LoVo (cell line): ENCODE measurements at places on chromosomes 16 and 17.

DNA sequence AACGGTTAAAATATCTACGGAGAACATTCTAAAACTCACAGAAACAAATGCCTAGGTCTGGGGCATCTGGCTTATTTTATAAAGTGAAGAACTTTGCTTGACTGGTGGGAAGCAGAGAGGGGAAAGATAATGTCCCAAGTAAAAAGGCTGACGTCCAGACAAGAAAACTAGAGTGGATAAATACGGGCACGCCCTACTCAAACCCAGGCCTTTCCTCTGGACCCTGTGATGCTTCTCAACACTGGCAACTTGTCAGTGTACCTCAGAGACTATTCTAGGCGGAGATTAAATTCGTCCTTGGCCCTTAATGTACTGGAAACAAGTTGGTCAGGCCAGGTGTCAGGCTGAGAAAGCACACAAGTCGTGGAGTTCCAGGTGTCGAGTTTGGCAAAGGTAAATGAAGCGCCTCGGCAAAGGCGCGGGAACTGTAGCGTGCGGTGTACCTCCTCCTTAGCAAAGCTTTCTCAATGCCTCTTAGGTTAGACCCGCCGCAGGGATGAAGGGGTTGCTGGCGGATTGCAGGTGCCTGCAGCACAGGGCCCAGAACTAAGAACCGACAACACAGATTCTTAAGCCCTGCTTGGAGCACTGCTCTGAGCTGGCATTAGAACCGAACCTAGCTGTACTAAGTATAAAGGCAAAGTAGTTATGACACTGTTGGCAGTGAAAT, 668 bp upstream of the UNK start:
- DNase-seq = no peak

DNA sequence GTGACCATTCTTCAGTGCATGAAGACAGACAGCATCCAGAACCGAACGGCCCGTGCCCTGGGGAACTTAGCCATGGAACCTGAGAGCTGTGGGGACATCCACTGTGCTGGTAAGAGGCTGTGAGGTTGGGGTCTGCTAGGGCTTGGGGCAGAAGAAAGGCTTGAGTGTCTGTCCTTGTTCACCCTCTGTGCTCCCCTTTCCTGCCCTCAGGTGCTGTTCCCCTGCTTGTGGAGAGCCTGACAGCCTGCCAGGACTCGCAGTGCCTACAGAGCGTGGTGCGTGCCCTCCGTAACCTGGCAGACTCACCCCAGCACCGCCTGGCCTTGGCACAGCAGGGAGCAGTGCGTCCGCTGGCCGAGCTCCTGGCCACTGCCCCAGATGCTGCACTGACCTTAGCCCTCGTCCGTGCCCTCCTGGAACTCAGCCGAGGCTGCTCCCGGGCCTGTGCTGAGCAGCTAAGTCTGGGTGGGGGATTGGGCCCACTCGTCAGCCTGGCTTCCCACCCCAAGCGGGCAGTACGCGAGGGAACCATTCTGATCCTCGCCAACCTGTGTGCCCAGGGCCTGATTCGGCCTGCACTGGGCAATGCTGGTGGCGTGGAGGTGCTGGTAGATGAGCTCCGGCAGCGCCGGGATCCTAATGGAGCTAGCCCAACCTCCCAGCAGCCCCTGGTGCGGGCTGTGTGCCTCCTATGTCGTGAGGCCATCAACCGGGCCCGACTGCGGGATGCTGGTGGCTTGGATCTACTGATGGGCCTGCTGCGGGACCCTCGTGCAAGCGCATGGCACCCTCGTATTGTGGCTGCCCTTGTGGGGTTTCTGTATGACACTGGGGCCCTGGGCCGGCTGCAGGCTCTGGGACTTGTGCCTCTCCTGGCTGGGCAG, 2.9 kb downstream of the ARMC5 start:
- no peak for DNase-seq

DNA sequence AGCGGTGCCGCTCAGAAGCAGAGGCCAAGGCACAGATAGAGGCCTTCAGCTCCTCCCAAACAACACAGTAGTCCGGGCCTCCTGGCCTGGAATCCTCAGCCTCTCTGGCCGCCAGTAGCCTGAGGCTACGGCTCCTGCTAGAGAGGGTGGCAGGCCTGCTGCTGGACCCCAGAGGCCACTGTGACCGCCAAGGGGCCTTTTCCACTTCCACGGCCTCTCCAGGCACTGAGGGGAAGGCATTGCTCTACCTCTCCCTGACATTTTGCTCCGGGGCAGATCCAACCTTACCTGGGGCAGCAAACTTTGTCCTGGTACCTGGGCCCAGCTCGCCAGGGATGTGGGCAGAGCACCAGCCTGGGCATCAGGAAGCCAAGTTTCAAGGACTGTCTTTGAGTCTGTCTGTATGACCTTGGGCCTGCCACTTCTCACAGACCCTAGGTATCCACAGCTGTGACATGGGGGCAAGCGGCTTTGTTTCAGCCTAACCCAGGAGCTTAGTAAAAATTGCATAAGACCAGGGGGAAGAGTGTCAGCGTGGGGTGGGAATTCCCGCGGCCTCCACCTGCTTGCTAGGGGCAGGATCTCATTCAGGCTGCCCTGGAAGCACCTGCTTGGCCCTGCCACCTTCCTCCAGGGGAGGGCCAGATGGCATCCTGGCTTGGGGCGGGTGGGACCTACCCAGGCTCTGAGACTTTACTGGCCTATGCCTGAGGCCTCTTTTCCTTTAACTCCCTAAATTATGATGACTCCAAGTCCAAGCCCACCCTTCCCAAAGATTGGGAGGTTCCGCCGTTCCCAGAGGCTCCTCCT, 33.2 kb downstream of the ADGRG5 start:
- DNase-seq = no peak

DNA sequence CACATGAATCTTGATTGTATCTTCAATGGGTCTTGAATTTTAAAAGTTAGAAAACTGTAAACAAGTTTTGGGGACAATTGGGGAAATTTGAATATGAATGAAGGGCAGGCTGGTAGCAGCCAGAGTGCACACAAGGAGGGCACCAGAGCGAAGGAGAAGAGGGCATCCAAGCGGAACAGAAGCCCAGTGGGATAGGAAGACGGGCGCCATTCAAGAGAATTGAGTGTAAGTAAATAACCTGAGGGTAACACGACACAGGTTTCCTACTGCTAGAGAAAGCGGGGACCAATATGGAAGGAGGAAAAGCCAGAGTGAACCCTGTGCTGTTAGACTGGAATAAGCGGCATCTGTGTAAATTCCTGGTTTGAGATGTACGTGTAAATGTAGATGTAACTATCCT, 115.1 kb upstream of the CCL2 start:
- DNase-seq = no peak

- DNase-seq = no peak
Measured at GRCh38 chr16:30903596-30903995, 7.2 kb downstream of the CTF1 start.

- DNase-seq = no peak
Measured at GRCh38 chr17:58520843-58521430, 6.5 kb upstream of the MTMR4 start.

DNA sequence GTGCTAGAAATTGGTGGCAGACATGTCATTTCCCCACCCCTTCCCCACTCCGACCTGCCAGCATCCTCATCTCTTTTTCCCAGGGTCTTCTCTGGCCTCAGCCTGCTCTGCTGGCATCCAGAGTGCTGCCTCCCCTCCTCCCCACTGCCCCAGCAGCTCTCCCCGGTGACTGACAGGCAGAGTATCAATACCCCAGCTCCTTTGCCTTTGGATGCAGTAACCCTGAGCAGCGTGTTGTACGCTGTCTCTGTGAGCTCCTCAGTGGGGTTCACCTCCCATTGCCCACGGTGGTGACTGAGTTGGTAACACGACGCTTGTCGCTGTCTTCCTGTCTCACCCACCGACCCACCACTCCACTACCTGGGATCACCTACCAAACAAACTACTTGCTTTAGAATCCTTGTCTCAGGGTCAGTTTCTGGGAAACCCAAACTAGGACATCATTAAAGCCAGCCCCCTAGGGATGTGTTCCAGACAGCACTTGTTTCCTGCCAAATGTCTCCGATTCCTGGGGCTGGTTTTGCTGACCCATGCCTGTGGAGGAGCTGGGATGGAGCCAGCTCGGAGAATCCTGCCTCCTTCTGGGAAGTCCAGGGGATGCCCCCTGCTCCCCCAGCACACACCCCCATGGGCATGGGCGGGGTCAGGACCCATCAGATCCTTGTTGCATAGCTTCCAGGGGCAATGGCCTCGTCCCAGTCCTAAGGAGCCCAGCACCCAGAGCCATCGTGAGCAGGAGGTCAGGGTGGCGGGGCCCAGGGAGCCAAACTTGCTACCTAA, 8.3 kb upstream of the SBK1 start:
- DNase-seq = no peak

- no peak for DNase-seq
Measured at GRCh38 chr16:54412777-54413455, 126.3 kb upstream of the IRX3 start.

DNA sequence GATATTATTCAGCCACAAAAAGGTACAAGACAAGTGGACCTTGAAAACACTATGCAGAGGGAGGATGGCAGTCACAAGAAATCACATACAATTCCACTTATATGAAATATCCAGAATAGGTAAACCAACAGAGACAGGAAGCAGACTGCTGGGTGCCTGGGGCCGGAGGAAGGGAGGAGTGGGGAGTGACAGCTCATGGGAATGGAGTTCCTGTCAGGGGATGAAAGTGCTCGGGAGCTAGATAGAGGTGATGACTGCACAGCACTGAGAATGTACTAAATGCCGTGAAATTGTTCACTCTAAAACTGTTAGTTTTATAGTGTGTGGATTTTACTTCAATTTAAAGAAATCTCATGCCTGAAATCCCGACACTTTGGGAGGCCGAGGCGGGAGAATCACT, 74.2 kb upstream of the MED9 start:
- no peak for DNase-seq

DNA sequence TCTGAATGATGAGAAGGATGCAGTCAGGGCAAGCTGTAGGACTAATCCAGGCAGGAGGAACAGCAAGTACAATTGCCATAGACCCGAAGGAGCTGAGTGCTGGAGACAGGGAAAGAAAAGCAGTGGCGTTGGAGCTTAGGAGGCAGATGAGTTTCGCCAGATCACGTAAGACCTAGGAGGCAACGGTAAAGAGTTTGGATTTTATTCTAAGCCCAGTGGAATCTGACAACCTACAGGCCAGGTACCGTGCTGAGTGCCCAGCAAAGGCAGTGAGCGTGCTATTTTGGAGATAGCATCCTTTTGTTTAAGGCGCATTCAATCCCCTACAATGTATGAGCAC, 1.2 kb downstream of the USP43 start:
- no peak for DNase-seq

- DNase-seq = no peak
Measured at GRCh38 chr16:15652293-15653001, 2.4 kb downstream of the NDE1 start.

DNA sequence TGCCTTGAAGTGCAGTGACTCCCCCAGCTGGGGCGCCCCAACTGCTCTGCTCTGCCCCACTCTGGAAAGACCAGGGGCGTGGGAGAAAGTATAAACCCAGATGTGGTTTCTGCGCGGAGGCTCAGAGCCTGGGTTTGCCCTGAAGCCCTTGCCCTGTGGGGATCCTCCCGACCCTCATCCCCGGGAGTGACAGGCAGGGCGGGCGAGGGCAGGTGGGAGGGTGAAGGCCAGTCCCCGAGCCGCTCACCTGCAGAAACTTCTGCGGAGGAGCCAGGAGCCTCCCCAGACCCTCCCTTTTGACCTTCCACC, 3.8 kb downstream of the TPSD1 start:
- DNase-seq = no peak

DNA sequence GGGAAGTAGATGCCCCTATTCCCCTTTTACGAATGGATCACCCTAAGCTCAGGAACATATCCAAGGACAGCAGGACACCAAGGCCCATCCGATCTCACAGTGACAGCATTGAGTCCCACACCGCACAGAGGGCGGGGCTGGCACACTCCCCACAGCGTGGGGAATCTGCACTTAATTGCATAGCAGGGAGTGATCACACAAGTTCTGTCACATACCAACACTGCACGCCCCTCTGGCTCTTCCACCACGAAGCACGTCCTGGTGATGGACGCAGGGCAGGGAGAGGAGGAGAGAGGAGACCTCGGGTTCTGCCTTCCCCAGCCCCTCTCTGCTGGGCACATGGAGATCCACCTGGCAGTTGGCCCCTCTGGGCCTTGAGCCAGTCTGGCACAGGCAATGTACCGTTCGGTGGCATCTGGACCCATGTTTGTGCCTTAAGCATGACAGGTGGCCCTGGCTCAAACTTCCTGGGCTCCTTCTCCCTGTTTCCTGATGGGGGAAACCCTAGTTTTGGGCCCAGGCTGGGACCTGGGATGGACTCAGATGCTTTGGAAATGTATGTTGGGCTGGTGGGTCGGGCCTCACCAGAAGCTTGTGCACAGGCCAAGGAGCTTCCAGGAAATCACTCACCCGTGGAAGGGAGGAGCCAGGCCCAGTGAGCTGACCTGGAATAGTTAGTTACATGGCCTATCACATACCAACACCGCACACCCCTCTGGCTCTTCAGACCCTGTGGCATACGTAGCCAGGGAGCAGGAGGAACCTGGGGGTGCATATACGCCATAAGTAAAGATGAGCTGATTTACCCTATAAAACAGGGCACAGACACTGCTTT, 35.1 kb upstream of the CREBBP start:
- no peak for DNase-seq

- DNase-seq = no peak
Measured at GRCh38 chr16:23863511-23864422, 28.0 kb downstream of the PRKCB start.

GRCh38 chr16:84294531-84295142, at the start of gene WFDC1:
TSS of gene WFDC1 (plus strand) at chr16:84294878. CDS start at chr16:84294972, 94 bp downstream.
- no peak for DNase-seq

- no peak for DNase-seq
Measured at GRCh38 chr17:82613283-82614094, 34.8 kb downstream of the WDR45B start.

DNA sequence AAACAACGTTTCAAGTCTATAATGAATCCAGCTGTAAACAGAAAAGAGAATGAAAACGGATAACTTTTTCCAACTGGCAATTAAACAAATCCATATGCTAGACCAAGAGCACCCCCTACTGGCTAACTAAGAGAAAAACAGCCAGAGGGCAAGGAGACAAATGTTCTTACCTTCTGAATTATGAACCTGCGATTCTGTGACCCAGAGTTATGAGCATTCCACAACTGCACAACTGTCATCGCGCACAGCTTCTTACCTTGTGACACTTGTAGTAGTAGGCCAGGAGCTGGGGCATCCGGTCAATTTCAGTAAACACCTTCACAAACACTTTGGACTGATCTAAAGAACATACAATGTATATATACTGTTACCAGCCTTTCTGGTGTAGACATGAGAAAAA, 18.6 kb downstream of the COG7 start:
- peak; percentile 72 for DNase-seq

DNA sequence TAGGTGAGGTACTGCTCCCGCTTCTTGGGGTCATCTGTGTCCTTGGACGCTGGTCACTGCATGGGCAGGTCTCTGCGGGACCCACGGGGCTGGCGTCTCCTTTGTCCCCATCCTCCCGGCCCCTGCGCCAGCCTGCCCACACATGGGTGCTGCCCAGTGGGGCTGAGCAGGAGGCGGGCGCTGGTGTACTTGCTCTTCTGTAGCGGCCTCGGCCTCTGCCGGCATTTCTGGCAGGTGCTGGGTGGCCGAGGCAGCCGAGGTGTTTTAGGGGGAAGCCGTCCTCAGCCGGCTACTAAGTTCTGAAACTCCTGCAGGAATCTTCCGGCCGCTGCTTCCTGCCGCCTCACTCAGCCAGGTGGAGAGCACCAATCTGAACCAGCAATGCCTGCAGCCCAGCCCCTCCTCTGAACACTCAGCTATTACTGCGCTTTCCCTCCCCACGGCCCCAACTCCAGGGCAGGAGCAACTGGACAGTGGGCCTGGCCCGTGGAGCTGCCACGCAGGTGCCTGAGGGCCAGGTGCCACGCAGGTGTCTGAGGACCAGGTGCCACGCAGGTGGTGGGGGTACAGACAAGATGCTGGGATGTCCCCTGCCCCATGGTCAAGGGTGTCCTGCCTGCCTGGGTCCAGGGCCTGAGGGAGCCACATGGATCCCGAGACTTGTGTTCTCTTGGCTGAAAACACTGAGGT, 10.0 kb downstream of the DECR2 start:
- DNase-seq = no peak
